Daoy (cell line): ENCODE measurements at places on chromosomes 4 and X. TPM values are rescaled to one million over a fixed set of nuclear protein-coding genes. Genes with fewer than 3 reads are reported as not detected.

Gene RTL3
- total RNA-seq: 0.21 TPM in 1 of 2 replicates, not detected in the other

Gene CXorf49
- total RNA-seq: 0.57 TPM in 1 of 2 replicates, not detected in the other

Gene KCTD8
- not detected in 2 replicates for total RNA-seq

Gene TRIM61
- not detected in 2 replicates for total RNA-seq

Gene NUDT11
- total RNA-seq: 35.6 and 40.5 TPM in 2 replicates

Gene COL25A1
- total RNA-seq: 0.33 and 0.74 TPM in 2 replicates

Gene CD38
- total RNA-seq: 0.40 and 7.4 TPM in 2 replicates

Gene PDE5A
- total RNA-seq: 8.3 and 12.8 TPM in 2 replicates

Gene CRMP1
- total RNA-seq: 14.1 and 17.1 TPM in 2 replicates

Gene TMEM154
- total RNA-seq: 2.6 and 11.2 TPM in 2 replicates

Gene GAGE12E
- not detected in 2 replicates for total RNA-seq

Gene CT45A10
- 0.51 and 1.8 TPM in 2 replicates for total RNA-seq

Gene SLC2A9
- 1.2 TPM in 1 of 2 replicates, not detected in the other for total RNA-seq

Gene MAGEA10
- not detected in 2 replicates for total RNA-seq

Gene SAGE1
- not detected in 2 replicates for total RNA-seq

Gene FGD1
- total RNA-seq: 1.2 and 2.5 TPM in 2 replicates

Gene TAF7L
- 0.06 and 0.17 TPM in 2 replicates for total RNA-seq

Gene ADH7
- total RNA-seq: not detected in 2 replicates

Gene SMIM9
- total RNA-seq: not detected in 2 replicates

Gene DIAPH2
- total RNA-seq: 5.6 and 8.0 TPM in 2 replicates

Gene HADH
- total RNA-seq: 3.8 and 5.3 TPM in 2 replicates

Gene NPY1R
- total RNA-seq: 0.57 TPM in 1 of 2 replicates, not detected in the other

Gene REPS2
- total RNA-seq: 0.97 and 5.6 TPM in 2 replicates

Gene TMEM31
- total RNA-seq: not detected in 2 replicates

Gene HPSE
- 2.1 and 4.4 TPM in 2 replicates for total RNA-seq

Gene CT55
- 0.34 TPM in 1 of 2 replicates, not detected in the other for total RNA-seq

Gene GAB3
- 0.11 and 0.21 TPM in 2 replicates for total RNA-seq

Gene SPATA4
- total RNA-seq: 0.34 TPM in 1 of 2 replicates, not detected in the other

Gene VCX3A
- total RNA-seq: 1.4 TPM in 1 of 2 replicates, not detected in the other

Gene RAI2
- total RNA-seq: 0.86 TPM in 1 of 2 replicates, not detected in the other
